Daoy (cell line): ENCODE measurements at places on chromosomes 6 and 20. TPM values are rescaled to one million over a fixed set of nuclear protein-coding genes. Genes with fewer than 3 reads are reported as not detected.
A peak's percentile ranks its signal among the peaks of the same experiment; 100 is the strongest.

DNA sequence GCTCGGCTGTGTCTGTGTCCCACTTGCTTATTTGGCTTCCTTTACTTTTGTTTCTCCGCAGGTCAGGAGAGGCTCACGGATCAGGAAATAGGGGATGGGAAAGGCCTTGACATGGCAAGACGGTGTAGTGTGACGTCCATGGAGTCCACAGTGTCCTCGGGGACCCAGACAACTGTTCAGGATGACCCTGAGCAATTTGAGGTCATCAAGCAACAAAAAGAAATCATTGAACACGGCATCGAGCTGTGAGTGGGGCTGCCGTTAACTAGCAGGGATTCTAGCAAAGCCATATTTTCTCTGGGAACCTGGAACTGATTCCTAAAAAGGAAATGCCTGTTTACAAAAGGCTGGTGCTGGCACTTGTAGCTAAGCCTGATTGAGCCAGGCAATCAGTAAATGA is 54.4 kb downstream of the ARFGEF2 start:
- no peak for DNase-seq

DNA sequence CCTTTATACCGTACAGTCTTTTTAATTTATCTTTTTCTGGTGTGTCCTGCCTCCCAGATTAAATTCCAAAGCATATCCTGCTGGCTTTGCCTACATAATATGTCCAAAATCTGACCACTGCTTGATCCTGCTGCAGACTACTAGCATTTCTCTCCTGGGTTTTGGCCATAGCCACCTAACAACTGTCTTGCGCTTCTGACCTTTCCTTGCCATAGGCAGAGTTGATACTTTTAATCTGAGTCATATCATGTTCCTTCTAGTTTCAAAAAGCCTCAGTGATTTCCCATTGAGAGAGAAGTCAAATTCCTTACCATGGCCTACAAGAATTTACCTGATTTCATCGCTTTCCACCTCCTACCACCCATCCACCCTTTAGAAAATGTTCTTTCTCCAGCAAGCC is 104.8 kb downstream of the BCKDHB start:
- no peak for DNase-seq

The C6orf89 gene
- 38.7 and 48.3 TPM in 2 replicates for total RNA-seq

DNA sequence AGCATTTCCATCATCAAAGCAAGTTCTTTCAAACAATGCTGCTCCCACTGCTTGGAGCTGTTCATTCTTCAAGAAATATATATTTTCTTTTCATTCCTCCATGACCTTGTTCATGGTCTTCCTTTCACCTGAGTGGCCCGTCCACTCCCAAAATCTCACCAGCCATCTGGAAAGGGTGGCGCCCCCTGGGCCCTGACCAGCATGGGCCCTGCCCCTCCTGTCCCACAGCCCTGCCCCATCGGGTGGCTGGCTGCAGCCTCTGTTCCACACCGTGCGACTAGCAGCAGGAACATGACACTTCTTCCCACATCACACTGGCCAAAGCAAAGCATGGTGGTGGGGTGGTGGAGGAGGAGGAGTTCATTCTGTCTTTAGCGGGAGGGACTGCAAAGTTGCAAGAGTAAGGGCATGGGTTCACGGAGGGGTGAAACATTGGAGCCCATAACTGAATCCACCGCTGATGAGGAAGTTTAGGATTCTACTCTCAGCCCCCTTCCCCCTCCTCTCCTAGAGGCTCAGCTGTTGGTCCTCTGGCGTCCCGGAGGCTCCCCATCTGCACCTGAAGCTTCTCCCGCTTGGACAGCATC is 195.2 kb upstream of the SLC24A3 start:
- DNase-seq: no peak

DNA sequence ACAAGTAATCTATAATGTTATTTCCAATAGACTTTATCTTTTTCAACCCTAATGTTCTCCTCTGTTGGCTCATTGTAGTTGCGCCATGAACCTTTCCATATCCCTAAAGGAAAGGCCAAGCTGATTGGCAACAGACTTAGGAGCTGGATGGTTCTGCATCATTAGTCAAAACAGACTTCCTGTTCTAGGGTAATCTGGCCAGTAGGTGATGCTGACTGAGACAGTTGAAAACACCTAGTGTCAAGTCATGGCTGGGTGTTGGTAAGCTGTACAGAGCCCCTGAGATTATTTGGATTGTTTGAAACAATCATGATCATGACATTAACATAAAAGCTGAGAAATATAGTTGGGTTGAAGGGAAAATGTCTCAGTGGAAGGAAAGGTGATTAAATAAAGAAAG is 231.4 kb downstream of the PHACTR1 start:
- no peak for DNase-seq

DNA sequence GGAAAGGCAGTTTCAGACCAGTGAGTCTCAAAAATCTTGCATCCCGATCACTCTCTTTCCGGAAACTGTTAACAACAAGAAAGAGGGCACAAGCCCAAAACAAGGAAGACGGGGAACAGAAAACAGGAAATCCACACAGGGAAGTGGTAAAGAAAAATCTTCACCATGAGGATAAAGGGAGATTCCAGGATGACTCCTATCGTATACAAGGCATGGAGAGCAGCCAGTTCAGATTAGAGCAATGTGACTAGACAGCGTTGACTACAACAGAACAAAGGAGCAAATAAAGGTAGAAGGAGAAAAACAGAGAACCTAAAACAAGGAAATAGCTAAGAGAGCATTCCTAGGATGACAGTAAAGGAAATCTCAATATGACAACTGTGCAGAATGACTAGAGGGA is 26.5 kb downstream of the VNN1 start:
- peak; percentile 80 for DNase-seq

The SLC4A11 gene
- 0.34 and 0.57 TPM in 2 replicates for total RNA-seq

GRCh38 chr6:126026001-126026400 is 39.7 kb downstream of the TRMT11 start:
- no peak for DNase-seq

DNA sequence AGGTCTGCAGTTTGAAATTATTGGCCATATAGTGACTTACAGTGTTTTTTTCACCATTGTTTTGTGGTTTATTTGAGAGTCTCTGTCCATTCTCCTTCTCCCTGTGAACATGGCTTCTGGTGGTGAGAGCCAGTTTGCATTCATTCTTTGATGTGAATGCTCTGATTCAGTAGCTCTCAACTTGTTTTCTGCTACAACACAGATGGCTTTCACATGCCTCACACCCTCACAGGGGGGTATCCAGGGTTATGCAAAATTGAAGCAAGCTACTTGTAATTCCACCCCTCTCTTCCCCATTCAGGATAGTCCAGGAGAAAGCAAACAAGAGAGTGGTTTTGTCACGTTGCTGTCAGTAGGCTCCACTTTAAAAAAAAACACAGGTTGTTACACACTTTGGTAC is 55.6 kb downstream of the SLX4IP start:
- no peak for DNase-seq

The SUMO4 gene
- total RNA-seq: 0.11 TPM in 1 of 2 replicates, not detected in the other
